ENCODE measurements at places on chromosomes 5 and 9.

GRCh38 chr5:16976625-16977008, 40.5 kb upstream of the MYO10 start:
- DNase-seq, result no peak

DNA sequence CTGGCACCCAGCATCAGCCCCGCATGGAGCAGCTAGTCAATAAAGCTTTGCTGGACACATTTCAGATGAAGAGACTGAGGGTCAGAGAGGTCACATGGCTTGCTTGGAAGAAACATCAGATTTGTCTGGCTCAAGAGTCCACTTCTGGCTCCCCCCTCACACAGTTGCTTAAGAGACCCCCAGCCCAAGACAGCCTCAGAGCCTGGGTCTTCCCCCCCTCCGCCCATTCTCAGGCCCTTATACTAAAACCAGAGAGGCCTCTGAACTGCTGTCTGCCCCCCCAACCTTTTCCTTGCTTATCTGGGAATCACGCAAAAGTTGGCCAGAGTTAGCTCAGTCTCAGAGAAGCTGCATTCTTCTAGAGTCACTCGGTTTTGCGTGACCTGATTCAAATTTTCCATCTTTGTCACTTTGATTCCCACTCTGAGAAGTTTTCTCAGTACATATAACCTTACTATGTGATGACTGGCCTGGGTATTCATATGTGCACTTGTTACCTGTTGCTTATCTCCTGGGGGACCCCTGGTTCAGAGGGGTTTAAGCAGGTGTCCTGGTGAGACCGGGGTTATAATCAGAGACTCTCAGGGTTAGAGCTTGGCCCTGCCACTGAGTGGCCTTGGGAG, 145.4 kb upstream of the IER5L start:
- DNase-seq, result no peak

DNA sequence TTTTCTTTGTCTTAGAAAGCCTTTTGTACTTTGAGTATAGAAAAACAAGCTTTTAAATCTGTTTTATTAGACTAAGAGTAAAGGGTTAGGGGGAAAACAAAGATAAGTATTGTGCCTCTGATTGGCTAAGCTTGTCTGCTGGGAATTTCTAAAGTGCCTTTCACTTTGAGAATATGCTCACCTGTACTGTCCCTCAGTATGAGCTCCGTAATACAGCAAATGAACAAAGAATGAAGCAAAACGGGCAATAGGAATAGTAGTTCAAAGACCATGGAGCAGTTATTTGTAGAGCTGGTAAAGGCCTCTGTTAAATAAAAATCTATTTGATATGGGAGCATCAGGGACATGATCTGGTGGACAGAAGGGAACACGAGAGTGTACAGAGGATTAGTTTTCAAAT, 277.8 kb downstream of the MAST4 start:
- no peak for DNase-seq

GRCh38 chr5:139061856-139062255, 136.3 kb downstream of the SIL1 start:
- DNase-seq, result no peak

DNA sequence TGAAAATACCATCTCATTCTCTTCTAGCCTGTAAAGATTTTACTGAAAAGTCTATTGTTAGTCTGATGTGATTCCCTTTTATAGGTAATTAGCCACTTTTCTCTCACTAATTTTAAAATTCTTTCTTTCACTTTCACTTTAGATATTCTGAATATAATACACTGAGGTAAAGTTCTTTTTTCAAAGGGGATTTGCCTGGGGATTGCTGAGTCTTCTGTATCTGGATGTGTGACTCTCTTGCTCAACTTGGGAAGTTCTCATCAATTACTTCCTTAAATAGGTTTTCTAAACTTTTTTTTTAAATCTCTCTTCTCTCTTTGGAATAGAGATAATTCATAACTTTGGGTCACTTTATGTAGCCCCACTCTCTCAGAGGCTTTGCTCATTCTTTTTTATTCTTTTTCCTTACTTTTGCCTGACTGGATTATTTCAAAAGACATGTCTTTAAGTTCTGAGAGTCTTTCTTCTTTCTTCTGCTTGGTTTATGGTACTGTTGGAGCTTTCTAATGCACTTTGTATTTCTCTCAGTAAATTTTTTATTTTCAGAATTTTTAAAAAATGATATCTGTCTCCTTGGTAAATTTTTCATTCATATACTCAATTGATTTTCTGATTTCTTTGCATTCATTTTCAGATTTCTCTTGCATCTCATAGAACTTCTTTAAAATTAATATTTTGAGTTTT, 55.9 kb upstream of the IL12B start:
- DNase-seq, result no peak

- DNase-seq, result no peak
Observed at GRCh38 chr9:2876726-2877125, 32.8 kb upstream of the PUM3 start.

- DNase-seq, result no peak
Observed at GRCh38 chr9:99607842-99608448, 213.7 kb upstream of the NR4A3 start.

- DNase-seq, result no peak
Observed at GRCh38 chr5:8756498-8757084, 789.3 kb downstream of the SEMA5A start.

- DNase-seq, result no peak
Observed at GRCh38 chr9:2297771-2298170, 282.6 kb downstream of the SMARCA2 start.

- DNase-seq, result no peak
Observed at GRCh38 chr5:140225396-140225795, 50.4 kb downstream of the CYSTM1 start.

DNA sequence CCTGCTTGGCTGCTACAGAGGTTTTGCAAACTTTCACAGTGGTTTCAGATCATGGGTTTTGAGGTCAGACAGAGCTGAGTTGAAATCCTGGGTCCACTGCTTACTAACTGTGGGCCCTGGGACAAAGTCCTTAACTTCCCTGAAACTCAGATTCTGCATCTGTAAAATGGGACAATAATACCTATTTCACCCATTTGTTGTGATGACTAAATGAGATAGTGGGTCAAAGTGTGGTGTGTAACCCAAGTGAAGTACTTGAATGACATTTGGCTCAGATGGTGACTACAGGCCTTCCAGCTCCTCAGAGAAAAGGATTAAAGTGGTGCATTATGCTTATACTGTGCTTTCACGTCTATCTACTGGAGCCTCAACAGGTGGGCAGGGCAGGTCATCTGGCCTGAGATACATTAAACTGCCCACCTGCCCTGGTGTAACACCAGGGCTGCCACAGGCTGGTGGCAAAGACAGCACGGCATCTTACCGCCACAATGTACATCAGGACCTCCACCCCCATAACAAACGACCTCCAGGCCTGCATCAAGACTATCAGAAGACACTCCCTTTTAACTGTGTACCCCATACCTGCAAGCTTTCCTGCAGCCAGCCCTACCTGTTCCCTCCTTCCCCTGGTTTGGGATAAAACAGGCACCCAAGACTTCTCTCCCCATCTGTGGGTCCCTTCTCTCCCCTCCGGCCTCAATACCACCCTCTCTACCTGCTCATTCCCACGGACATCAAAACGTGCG, 846 bp upstream of the TRAF1 start:
- DNase-seq, result peak; percentile 73

GRCh38 chr5:97752871-97753270, 569.8 kb upstream of the RIOK2 start:
- DNase-seq, result no peak

- no peak for DNase-seq
Observed at GRCh38 chr9:99345942-99346341, 123.9 kb downstream of the SEC61B start.

DNA sequence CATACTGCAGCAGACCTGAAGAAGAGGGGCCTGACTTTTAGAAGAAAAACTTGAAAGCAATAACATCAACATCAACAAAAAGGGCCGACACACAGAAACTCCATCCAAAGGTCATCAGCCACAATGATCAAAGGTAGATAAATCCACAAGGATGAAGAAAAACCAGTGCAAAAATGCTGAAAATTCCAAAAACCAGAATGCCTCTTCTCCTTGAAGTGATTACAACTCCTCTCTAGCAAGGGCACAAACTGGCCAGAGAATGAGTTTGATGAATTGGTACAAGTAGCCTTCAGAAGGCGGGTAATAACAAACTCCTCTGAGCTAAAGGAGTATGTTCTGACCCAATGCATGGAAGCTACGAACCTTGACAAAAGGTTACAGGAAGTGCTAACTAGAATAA, 186.2 kb upstream of the RAI14 start:
- DNase-seq, result no peak

GRCh38 chr9:128636024-128636390, 20.6 kb downstream of the DYNC2I2 start:
- DNase-seq, result no peak

DNA sequence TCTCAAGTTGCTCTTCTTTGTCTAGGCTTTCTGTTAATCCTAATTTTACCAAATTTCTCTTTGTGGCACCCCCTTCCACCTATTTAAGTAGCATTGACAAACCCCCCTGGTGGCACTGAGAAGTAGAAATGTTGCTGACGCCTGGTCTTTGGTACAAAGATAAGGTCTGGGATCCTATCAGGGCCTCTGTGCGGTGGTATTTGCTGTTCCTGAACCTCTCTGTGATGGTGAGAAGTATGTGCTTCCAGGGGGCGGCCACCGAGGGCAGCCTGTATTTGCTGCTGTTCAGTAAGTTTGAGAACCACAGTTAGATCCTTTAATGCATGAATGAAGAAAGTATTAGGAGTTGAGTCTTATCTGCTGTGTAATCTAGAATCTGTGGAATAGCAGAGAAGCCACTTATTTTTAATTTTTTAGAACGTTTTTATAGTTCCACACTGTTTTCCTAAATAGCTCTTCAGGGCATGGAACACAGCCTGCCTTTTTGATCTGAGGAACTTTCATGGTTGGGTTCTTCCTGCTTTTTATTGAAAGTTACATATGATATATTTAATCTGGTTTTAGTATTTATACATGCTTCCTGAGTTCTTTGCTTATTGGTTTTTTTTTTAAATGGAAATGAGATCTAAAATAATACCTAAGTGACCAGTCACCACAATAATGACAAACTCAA, 124.2 kb downstream of the TRIO start:
- no peak for DNase-seq

GRCh38 chr5:78570646-78571045, 77.9 kb downstream of the LHFPL2 start:
- DNase-seq, result no peak

DNA sequence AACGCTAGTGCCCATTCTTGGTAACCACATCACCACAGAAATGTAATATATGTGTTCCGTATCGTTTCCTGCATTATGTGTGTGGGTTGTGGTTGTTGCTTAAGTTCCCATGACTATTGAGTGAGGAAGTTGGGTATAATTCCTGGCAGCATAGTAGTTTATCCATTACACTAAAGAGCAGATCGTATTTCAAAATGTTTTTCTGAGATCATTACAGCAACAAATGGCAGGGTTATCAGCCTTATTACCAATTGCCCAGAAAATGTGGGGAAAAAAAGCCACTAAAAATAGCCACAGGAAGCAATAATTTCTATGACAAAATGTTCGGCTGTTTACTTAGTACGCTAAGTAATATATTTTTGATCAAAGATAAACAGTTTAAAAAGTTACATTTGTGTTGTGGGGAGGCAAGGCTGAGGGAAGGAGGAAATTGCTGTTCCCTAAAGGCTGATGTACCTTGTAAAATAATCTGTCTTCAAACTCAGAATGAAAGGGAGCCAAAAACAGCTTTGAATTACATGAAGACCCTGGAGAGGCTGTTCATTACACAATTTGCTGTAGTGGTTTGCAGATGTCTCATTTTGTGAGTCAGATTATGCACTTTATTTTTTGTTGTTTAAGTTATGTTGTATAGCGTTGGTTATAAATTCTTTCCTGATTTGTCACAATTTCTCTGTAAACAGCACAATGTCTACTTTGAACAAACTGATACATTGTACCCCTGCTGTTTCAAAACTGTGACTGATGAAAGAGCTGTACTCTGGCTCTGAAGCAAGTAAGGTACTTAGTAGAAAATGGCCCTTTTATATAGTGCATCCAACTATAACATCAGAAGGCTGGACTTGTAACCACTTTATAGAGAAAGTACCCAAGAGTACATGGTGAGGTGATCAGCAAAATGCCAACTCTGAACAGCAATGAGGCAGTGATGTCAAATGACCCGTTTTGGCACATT, 1028.5 kb downstream of the NR2F1-AS1 start:
- DNase-seq, result no peak

DNA sequence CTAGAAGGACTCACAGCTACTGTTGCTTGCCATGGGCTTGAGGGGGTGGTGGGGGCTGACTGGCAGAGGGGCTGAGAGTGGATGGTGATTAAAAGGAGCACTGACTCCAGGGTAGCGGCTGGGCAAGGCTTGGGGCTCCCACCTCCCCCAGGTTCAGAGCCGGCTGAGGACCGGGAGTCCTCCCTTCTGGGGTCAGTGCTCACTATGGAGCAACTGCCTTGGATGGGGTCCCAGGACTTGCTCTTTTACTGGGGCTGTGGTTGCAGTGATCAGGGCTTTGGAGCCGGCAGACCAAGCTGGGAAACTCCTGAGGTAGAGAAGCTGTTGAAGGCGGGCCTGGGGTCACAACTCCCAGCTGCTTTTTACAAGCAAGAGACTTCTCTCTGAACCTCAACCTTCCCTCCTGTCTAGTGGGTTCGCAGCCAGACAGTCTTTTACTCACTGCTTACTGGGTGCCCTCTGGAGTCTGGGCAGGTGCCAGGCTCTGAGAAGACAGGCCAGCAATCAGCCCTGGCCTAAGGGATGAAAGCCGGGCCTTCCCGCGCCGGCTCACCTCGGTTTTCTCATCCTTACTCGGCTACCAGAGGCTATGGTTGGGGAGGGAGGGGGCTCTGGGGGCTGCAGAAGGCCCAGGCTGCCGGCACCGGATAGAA, 795 bp upstream of the ASS1 start:
- DNase-seq, result no peak

GRCh38 chr5:6728011-6728794, 15.0 kb downstream of the TENT4A start:
- DNase-seq, result no peak

DNA sequence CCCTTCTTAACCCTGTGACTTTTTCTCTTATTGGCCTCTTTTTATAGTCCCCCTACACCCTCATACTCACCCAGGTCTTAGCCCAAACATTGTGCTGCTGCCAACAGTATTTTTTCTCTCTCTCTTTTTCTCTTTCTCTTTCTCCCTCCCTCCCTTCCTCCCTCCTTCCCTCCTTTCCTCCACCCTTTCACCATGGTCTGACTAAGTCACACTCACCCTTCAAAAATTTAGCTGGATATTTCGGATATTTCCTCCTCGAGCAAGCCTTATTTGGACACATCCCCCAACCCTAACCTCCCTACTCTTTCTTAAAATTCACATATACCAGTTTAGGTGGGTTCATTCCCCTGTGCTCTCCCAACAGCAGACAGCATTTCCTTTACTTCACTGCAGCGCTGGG, 64.7 kb downstream of the FGF1 start:
- no peak for DNase-seq

GRCh38 chr5:166431456-166431855, 1860.0 kb upstream of the WWC1 start:
- DNase-seq, result no peak

- DNase-seq, result no peak
Observed at GRCh38 chr9:20427359-20427758, 194.9 kb downstream of the MLLT3 start.

GRCh38 chr5:137300411-137301240, 198.5 kb downstream of the SPOCK1 start:
- DNase-seq, result no peak

Measured in T-helper 1 cell (primary cell).